NCI-H1694 treated with DMSO at 0.1 percent for 48 hours (cell line): ENCODE measurements at places on chromosomes 13 and 19.

GRCh38 chr13:33806470-33807248 is 11.3 kb upstream of the RFC3 start:
- no peak for DNase-seq

DNA sequence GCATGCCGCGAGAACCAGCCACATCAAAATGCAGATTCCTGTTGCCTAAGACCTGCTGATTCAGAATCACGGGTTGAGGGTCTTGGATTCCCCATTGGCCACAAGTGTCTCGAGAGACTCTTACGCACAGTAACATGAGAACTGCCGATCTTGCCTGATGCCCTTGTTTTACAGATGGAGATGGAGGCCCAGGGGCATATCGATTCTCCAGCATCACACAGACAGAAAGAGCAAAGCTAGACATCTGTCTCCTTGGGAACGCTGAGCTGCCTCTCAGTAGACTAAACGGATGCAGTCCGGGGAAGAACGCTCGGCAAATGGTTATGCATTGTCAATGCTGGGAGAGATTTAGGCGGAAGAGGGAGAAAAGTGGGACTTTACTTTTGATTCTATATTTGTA is 5.4 kb downstream of the NLRP12 start:
- no peak for DNase-seq

DNA sequence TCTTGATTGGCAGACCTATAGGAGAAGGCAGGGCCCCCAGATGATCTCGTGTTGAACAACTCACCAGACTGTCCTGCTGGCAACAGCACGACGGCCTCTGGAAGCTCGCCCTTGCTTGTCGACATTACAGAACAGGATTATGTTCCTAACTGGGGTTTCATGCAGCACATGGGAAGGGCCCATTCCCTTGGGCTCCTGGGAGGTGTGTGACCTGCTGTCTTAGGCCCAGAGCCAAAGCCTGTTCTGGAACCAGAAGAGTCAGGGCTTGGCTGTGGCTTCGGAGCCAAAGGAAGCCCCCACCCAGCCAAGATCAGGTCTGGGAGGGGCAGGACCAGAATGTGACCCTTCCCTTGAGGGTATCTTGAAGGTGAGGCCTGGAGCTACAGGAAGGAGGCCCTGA is 36.9 kb downstream of the RGCC start:
- DNase-seq = no peak

GRCh38 chr19:27764186-27764804 is 1448.7 kb downstream of the UQCRFS1 start:
- no peak for DNase-seq

DNA sequence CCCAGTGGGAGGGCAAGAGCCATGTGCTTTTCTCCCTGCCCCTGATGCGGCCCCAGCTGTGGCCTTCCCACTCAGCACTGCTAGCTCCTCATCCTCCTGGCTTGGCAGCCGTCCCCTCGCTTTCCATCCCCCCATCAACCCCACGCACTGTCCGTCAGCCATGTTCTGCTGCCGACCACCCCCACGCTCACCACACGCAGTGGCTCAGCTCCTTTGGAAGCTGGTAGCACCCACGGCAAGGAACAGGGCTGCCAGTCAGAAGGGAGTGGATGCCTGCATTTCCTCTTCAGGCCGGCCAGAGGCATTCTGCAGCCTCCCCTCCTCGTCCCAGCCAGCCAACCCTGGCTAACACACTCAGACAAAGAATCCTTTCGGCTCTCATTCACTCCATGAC is 6.3 kb downstream of the CALM3 start:
- peak; percentile 99 for DNase-seq

- DNase-seq = no peak
Measured at GRCh38 chr19:1491849-1492170, 829 bp downstream of the REEP6 start.

GRCh38 chr19:16386619-16387240 is 62.1 kb downstream of the KLF2 start:
- peak; percentile 29 for DNase-seq

DNA sequence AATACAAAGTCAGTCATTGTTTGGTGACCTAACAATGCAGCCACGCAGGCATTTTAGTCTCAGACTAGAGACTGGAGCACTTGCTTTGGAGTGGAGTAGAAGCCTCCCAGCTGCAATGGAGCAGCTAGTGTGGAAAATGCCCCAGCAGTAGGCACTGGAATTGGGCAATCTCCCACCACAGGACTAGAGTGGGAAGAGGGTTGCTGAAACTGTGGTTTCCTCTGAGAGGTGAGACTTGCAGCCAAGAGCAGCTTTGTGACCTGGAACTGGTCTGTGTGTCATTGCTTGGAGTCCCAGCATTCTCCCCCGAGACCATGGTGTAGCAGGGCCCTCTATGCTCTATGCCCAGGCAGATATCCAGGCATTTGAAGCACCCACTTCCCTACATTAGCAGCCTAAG is 556.3 kb downstream of the UQCRFS1 start:
- DNase-seq = no peak

GRCh38 chr19:45975306-45976070 is 1.8 kb upstream of the NOVA2 start:
- no peak for DNase-seq

- no peak for DNase-seq
Measured at GRCh38 chr13:101065329-101065728, 351.0 kb downstream of the NALCN start.

- DNase-seq = no peak
Measured at GRCh38 chr13:59133903-59134302, 1029.8 kb downstream of the DIAPH3 start.

GRCh38 chr19:51226067-51226466 is 1.2 kb downstream of the CD33 start:
- no peak for DNase-seq

DNA sequence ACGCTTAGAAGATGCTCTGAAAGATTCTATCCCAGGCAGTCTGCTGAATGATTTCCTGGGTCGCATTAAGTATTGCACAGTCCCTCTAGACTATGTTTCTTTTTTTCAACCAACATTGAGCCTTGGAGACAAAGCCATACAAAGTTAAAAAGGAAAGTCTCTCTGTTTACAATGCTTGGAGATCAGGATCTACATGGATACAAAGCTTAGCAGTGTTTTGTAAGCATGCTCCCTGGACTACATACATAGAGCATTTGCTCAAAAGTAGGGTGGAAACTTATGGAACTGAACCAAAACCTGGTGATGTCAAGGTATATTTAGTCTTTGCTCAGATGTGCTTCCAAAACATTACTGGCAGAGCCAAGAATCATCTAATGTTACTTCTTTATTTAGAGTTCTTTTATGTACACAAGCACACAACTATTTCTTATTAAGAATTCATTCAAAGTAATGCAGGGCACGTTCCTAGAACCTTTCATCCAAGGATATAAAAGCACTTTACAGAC is 241.2 kb downstream of the ABCC4 start:
- no peak for DNase-seq

- DNase-seq = peak; percentile 68
Measured at GRCh38 chr19:10388957-10389356, 8.6 kb upstream of the TYK2 start.
